ENCODE measurements at places on chromosomes 1 and 21. TPM values are rescaled to one million over a fixed set of nuclear protein-coding genes. Genes with fewer than 3 reads are reported as not detected.

OR10J1 gene
- total RNA-seq, result not detected

DNA sequence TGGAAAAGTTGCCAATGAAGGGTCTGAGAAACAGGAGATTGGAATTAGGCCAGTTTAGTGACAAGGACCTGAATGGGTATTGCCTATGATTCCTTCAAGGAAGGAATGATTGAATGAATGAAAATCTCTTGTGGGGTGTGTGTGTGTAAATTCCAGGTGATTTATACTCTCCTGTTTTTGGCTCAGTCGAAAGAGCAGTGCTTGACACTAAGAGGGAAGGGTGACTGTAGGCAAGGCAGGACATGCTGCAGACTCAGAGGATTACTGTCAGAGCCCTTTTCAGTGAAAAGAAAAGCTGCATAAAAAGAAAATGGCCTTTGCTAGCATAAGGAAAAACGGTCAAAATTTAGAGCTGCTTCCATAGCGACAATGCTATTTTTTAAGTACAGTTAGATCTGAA is 30.1 kb downstream of the C1orf21 start:
- DNase-seq, result no peak

DNA sequence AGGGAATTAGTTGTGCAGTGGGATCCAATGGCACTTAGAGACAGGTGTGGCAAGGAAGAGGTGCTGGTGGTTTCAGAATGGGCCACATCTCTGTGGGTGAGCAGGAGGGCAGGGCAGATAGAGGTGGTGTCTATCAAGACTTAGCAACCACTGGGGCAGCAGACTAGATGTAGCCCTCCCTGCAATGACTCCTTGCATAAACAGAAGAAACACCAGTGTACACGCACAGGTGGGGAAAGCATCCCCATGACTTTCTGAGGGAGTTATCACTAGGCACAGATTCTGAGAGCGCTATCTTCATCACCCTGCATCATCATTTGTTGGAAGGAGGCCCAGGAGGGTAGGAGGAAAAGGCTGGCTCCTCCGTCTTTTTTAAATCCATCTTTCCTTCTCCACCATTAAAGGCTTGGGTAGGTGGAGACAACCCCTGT is 58.4 kb downstream of the PLXNA2 start:
- peak; percentile 57 for DNase-seq

LCE1E gene
- total RNA-seq, result not detected

DNA sequence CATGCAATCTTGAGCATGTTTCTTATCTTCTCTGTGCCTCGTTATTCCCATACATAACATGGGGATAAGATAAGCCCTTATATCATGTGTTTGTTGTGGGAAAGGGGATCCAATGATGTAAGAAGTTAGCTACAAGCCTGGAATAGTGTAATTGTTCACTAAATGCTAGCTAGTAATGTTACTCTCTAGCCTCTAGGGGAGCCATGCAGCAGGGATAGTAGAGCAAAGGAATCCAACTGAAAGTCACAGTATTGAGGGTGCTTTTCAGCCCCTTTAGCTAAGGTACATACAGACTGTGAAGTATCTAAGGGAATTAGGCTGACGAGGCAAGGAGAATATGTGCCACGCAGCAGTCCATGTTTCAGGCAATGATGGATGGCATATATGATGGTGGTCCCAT is 46.9 kb downstream of the IL23R start:
- peak; percentile 17 for DNase-seq

DNA sequence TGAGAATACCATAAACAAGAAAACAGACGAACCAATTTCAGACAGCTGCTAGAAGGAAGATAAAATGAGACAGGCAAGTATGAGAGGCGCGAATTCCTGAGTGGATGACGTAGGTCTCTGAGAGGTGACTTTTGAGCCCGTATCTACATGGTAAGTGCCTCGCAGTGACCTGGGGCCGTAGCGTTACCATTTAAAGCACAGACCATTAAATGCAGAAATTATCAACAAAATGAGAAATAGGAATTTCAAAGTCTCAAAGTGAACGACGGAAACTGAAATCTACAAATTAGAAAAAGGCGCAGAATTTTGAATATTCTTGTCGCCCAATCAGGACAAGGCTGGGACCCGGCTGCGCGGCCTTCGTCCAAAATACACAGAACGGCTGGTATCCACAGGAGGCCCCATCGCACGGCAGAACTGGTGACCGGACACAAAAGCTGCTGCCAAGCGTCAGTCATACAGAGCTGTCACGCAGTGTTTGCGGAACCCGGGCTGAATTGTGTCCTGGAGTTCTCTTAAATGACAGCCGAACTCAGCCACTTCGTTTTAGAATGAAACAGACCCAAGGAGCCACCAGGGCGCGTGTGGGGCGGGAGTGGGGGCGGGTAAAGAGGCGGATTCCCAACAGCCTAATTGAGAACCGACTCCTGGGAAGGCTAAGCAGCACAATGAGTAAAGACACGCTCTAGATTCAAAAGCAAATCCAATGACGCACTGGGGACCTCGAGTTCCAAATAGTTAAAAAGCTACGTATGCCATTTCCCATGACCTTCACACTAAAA is 13.8 kb upstream of the BOLA1 start:
- DNase-seq, result peak; percentile 84

RPS6KA1 gene
- total RNA-seq, result 4.2 TPM

PLA2G2C gene
- total RNA-seq, result not detected
